Left colon (tissue), 2 donors: ENCODE measurements at places on chromosomes 11 and 22. TPM values are rescaled to one million over a fixed set of nuclear protein-coding genes. Genes with fewer than 3 reads are reported as not detected.

- no peak for DNase-seq
These were observed 60.6 kb upstream of the TCF20 start for GRCh38 chr22:42331014-42331413.

GRCh38 chr22:49299821-49300231 is 527.8 kb downstream of the BRD1 start:
- no peak for DNase-seq

Gene MS4A4A
- total RNA-seq, result 7.6 TPM

- DNase-seq, result no peak
These were observed 4.6 kb downstream of the SYT12 start for GRCh38 chr11:67027483-67027930.
